Neural progenitor cell (in vitro differentiated cells): ENCODE measurements at places on chromosomes 7 and 10.

DNA sequence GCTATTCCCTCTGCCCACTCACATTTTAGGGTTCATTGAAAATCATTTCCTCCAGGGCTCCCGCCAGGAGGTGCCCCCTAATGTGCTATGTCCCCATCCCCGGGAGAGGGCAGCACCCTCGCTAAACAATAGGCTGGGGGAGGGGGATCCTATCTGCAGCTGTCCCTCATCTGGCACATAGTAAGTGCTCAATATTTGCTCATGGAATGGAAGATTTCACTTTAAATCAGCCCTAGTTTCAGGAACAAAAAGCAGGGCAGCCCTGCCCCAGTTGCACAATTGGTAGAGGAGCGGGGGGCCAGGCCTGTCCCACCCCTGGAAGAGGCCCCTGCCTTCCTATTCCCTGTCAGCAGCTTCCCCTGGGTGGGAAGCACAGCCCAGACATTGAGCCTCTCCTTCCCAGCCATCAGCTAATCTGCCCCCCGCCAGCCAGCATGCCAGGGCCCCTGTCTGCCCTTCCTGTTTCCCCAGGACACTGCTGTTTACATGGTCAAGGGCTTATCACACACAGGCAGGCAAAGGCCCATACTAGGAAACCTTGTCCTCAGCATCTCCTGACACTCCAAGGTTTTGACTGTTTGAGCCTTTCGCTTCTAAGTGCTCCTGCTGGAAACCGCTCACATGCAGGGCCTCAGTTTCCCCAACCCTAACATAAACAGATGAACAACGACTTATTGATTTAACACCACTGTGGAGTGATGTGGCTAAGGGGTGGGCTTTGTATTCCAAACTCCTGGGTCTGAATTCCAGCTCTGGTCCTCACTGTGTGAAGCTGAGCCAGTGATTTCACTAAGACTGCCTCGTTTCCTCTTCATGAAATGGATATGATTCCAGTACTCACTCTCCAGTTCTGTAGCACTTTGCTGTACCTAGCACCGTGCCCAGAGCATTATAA is 130.7 kb upstream of the ZMIZ1 start:
- H3K27ac ChIP-seq = no peak overlapping the region
- no peak overlapping the region for H3K4me3 ChIP-seq
- no peak for DNase-seq
- H3K4me1 ChIP-seq = no peaks in the 10 kb centered on the region
- no peaks in the 10 kb centered on the region for H3K27me3 ChIP-seq
- H3K36me3 ChIP-seq = no peaks in the 10 kb centered on the region

DNA sequence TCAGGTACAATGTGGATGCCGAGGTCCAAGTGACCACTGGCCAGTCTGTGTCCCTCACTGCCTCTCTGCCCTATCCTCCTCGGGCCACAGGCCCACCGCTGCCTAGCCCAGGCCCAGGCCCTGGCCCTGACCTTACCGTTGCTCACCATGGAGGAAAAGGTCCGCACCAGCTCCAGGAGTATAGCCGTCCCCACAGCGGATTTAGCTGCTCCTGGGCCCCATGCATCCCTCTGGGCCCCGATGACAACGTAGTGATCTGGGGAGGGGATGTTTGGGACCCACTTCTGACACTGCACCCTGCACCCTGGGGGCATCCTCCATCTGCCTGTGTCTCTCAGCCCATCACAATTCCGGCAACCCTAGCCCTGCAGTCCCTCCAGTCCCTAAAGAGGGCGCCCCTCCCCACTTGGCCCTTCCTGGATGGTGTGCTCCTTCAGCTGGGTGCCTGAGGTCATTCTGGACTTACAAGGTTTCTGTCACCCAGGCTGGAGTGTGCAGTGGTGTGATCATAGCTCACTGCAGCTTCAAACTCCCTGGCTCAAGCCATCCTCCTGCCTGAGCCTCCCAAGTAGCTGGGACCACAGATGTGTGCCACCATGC is 12.1 kb downstream of the TFR2 start:
- H3K27me3 ChIP-seq = peaks cover 57% of the 10 kb centered on the region
- no peak overlapping the region for H3K4me3 ChIP-seq
- H3K36me3 ChIP-seq = no peaks in the 10 kb centered on the region
- H3K27ac ChIP-seq = no peak overlapping the region

- H3K4me1 ChIP-seq = peaks cover 11% of the 10 kb centered on the region
- no peak overlapping the region for H3K27ac ChIP-seq
- no peaks in the 10 kb centered on the region for H3K36me3 ChIP-seq
- DNase-seq = no peak
- H3K4me3 ChIP-seq = no peak overlapping the region
Observed at GRCh38 chr7:126079581-126079980, 1150.0 kb upstream of the POT1 start.

- H3K4me1 ChIP-seq = no peaks in the 10 kb centered on the region
- H3K4me3 ChIP-seq = no peak overlapping the region
- H3K27me3 ChIP-seq = no peaks in the 10 kb centered on the region
- no peaks in the 10 kb centered on the region for H3K36me3 ChIP-seq
Observed at GRCh38 chr7:69388452-69389137, 209.7 kb upstream of the AUTS2 start.

DNA sequence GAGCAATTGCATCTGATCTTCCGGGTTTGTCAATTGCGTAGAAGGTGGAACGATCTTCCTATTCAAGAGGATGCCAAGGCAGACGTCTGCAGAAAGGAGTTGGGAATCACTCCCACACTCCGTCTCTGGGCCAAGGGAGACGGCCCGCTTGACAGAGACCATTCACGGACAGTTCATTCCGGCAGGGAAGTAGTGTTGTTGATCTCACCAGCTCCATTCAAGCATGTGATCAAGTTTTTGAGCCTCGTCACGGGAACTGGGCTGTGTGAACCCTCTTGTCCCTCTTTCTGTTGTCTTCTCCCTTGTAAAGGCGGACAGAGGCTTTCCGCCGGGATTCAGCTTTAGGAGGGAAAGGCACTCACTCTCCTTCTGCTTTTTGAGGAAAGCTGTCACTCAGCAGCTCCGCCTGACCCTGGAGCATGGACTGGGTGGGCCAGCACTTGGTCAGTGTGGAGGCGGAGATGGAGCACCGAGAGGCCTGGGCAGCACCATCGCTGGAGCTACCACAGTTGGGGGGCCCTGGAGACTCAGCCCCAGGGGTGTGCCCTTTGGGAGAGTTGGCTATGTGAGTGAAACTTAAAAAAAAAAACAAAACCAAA is 44.9 kb downstream of the SPDYE5 start:
- no peaks in the 10 kb centered on the region for H3K27me3 ChIP-seq
- H3K4me3 ChIP-seq = no peak overlapping the region
- DNase-seq = no peak
- peaks cover 6% of the 10 kb centered on the region for H3K36me3 ChIP-seq

- peaks cover 6% of the 10 kb centered on the region for H3K4me1 ChIP-seq
- no peaks in the 10 kb centered on the region for H3K27me3 ChIP-seq
- H3K36me3 ChIP-seq = no peaks in the 10 kb centered on the region
- DNase-seq = no peak
Observed at GRCh38 chr7:22627136-22627535, 99.9 kb upstream of the IL6 start.

DNA sequence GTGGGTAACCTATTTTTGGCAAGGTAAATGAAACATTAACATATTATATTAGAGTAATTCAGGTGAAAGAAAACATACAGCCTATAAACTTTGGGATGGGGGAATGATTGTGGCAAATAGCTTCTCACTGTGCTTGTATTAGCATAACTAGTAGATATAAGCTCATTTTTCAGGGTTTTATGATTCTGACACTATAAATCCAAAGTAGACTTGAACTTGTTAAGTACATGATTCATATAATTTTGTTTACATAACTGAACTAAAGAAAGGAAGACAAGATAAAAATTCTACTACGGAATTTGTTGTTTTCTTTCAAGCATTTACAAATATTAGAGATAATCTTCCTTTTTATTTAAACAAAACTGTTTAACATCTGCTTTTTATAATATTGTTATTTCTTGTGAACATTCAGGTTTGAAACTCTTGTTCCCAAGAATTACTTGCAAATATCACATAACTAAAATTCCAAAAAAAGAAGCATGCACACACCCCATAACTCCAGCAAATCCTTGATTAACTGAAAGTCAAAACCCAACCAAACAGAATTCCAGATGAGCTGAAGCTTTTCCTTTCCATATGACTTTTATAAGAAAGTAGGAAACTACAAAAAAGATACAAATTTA is 142.3 kb downstream of the JAZF1 start:
- no peak for DNase-seq
- H3K4me1 ChIP-seq = peaks cover 14% of the 10 kb centered on the region
- no peaks in the 10 kb centered on the region for H3K36me3 ChIP-seq
- H3K27me3 ChIP-seq = no peaks in the 10 kb centered on the region
- no peak overlapping the region for H3K27ac ChIP-seq
- no peak overlapping the region for H3K4me3 ChIP-seq
